ENCODE measurements at places on chromosomes 2 and 18.

DNA sequence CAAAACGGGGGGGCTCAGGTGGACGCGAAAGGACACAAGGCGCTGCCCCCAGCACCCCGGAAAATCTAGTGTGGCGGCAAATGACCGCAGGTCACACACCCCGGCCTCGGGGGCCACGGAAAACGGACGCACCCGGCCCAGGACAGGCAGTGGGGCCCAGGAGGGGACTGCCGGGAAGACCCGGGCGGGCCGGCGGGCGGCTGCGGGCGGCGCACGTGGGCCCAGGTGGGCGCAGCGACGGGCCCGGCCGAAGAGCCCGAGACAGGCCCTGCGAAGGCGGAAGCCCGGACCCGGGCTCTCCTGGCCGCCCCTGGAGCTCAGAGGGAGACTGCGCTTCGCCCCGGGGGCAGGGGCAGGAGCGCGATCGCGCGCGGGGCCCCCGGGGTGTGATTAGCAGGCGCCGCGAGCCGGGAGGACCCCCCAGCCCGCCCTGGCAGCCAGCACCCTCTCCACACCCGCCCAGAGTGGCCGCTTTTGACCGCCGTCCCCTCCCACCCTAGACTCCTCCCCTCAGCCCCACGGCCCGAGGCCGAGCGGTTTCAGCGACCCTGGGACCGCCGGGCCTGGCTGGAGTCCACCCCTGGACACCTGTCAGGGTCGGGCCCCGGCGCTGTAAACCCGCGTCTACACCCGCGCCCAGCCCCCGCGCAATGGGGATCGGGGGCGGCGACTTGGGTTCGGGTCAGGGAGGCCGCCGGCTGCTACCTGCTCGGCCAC is 773 bp downstream of the MBP start:
- peak; percentile 73 for DNase-seq

DNA sequence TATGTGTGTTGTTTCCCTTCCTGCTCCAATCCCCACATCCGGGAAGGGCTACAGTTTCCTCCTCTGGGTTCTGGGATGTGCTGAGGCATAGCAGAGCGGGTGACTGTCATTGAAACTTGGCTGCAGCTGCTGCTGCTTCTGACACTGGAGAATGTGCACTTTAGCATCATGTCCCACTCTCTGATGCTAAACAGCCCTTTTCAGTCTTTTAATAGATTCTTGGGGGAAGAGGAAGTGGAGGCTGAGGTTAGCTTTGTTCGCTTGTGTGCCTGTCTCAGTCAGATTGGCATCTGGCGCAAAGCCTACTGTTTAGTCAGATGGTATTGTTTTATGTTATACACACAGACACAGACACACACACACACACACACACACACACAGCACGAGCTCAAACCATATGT is 136.5 kb upstream of the RND3 start:
- DNase-seq = no peak

DNA sequence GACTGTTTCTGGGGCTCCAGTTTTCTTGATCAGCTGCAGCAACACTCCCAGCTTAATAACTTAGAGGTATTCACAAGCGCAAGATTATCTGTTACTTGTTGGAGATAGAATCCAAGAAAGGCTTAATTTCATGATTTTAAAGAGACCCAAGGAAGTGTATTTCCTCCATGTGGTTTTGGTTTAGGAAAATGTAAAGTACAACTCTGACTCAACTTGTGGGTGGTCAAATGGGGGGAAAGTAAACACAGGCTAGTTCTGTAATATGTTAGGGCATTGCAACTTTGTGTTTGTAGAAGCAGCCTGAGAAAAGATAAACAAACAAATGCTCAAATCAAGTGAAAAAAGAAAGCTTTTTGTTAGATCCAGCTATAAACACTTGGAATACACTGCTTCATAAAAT is 90.1 kb upstream of the COL3A1 start:
- no peak for DNase-seq

DNA sequence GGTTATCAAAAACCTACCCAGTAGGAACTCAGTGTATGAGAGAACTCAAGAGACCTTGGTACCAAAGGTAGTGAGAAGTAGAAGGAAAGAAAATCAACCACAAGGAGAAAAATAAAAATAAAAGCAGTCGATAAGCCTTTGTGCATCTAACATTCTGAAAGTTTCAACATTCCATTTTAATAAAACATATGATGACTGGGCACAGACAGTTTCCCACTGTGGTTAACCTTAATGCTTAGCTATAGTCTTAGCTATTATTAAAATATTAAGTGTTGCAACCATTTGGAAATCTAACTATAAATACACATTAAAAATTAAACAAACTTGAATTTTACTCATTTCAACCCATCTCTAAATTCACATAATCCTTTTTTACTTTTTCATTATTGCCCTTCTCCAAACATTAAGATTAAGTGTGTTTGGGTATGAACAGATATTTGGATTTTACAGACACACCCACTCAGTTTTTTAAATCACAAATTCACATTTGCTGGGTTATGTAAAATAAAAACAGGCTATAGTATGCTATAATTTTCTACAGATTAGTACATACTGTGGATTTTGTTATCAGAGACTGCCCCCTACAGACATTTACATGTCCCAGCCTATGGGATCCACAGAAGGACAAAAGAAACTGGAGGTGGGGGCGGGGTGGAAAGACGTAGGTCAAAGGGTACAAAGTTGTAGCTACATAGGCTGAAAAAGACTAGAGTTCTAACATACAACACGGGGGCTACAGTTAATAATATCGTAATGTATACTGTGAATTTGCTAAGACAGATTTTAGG is 32.8 kb downstream of the SRBD1 start:
- DNase-seq = no peak

- DNase-seq = no peak
Observed at GRCh38 chr2:226905718-226906117, 69.9 kb downstream of the RHBDD1 start.

Data from right kidney (tissue), 9 donors.